ENCODE measurements at places on chromosomes 5 and 9.

DNA sequence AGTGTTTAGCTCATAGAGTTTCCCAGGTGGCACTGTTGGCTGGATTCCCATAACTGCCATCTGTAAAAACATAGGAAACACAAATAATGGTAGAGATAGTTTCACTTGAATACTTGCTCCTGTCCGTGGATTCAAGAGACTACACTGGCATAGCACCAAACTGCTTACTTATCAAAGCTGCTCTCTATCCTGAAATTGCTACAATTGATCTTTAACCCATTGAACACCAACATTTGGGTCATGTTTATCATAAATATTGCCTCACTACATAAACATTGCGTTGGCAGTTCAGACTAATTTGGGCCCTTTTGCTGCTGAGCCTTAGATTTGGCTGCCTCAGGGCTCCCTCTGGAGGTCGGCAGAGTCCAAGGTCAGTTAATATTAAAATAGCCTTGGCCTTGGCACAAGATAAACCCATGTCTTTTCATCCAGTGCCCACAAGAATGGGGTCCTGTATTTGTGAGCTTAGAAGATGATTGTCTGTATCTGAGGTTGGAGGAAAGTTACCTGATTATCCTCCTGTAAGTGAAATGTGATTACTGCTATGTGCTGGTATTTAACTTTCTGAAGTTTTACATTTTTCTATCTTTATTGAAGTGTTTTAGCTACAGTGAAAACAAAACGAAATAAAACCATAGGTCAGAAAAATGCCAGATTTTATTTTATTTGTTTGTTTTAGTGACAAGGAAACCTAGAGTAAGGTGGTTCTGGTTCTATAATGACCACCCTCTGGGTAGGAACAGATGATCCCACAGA lies 4.0 kb upstream of the RANBP3L start:
- peak; percentile 9 for DNase-seq

DNA sequence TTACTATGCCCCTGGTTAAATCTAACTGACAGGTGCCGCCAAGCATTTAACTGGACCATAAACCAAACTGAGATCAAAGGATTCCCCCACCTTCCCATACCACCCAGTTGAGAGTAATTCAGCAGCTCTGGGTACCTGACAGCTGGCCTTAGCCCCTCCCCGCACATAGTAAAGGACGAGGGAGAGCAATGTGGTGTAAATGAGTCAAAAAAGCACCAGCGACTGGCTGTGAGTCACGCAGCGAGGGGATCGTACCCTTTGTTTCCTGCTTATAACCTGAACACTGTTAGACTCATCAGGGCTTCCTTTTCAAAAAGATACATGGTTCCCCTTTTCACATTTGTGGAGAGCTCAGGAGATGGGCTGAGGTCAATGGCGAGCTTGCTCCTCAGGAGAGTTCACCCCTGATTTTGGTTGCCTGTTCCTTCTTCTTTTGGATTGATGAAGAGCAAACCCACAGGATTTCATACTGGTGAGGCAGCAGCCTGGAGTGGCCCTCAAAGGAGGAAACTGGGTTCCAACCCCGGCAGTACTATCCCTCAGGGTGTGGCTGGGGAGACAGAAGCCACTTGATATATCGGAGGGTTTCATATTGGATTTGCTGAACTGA lies 71.5 kb downstream of the ANKRD33B start:
- no peak for DNase-seq

- DNase-seq = no peak
Measured at GRCh38 chr9:111076042-111076441, 37.8 kb upstream of the LPAR1 start.

DNA sequence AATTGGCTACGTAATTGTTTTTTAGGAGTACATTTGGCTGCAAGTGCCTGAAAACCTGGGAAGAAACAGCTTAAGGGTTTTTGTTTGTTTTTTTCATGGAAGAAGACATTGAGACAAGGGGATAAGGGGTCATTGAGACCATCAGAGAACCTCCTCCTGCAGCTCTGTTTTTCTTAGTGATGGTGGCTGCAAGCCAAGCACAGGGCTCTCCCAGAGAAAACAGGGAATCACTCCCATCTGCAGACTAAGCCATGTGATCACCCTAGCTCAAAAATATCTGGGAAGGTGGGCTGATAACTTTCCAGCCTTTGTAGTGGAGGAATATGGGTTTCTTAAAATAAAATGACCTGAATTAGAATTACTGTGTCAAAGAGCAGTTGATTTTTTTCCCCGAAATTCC lies 25.1 kb downstream of the PALM2AKAP2 start:
- DNase-seq = no peak

DNA sequence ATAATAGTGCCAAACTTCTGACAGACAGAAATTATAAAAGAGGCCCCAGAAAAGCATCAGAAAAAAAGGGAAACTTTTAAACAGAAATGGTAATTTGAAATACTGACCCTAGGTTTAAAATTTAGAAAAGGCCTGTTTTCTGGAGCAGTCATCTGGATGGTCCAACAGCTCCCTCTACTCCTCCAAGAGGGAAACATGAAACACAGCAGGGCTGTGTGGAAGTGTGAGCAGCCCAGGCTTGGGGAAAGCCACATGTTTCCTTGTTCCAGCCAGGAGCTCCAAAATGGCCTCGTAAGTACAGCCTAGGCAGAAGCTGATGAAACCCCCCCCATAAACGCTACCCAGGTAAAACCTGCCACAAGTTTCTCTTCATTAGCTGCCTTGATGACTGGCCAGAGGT lies 499.3 kb upstream of the ADAMTS16 start:
- DNase-seq = peak; percentile 37

DNA sequence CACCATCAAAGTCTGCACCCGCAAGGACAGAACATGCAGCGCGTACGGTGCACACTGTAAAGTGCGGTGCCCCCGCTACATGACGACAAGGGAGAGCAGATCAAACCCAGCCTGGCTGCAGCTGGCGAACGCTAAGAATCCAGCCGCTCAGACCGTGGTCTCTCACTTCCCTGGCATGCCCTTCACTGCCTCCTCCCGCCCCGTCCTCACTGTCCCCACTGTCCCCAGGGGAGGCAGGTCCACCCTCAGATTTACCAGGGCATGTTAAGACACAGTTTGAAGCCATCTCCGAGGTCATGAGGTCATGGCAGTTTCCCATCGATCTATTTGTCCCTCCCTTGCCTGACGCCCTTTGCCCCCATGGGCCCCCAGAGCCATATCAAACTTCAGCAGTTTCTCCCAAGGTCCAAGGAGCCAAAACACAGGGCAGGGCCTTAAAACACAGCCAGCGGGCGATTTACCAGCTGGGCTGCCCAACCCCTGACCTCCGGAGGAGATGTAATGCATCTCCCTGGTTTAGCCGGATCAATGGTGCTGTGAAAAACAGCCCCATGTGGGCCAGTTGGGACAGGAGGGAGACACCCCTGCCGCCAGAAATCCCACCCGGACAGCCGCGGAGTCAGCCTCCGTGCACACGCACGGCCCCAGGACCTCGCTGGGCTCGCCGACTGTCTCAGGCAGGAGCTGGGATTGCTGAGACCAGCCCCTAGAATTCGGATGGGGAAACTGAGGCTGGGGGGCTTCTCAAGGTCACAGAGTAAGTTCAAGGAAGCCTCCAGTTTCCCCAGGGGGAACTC lies 52.3 kb upstream of the FUBP3 start:
- no peak for DNase-seq

DNA sequence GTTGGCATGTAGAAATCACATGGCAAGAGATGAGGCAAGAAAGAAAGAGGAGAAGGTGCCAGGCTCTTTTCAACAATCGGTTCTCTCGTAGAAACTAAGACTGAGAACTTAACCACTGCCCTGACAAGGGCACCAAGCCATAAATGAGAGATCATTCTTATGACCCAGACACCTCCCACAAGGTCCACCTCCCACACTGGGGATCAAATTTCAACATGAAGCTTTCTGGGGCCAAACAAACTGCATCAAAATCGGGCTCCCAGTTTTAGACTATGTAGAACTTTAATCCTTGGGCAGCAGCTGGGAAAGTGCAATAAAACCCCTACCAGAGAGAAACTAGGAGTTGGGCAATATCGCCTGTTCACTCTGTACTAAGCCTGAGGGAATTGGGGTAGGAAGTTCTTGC lies 150.2 kb upstream of the CCDC152 start:
- no peak for DNase-seq

GRCh38 chr9:83570359-83570758 lies 32.2 kb upstream of the FRMD3 start:
- no peak for DNase-seq

- DNase-seq = no peak
Measured at GRCh38 chr5:15704397-15704947, 204.5 kb downstream of the FBXL7 start.

GRCh38 chr5:173175523-173175922 lies 31.2 kb downstream of the BNIP1 start:
- no peak for DNase-seq

DNA sequence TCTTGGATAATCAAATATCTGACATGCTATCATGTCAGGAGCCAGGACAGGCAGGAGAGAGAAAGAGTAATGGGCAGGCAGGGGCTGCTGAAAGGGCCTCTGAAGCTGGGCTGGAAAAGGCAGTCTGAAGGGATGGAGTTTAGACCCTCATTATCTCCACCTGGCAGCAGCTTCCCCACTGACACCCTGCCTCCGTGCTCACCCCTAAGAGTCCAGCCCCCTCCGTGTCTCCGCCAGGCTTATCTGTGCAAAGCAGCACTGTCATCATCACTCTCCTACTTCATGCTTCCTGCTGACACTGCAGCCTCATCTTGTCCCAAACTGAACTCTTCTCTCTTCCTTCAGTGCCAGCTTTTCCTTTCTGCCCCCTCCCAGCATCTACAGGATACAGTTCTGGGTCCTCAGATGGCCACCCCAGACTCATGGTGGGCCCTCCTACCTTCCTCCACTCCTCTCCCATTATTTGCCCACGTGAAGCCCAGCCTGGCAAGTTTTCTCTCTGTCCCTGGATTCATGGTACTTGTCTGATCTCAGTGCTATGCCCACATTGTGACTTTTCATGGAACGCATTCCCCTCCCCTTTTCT lies 70.9 kb upstream of the KLF9 start:
- DNase-seq = no peak

GRCh38 chr9:7980041-7980440 lies 180.5 kb upstream of the DMAC1 start:
- DNase-seq = no peak

- DNase-seq = no peak
Measured at GRCh38 chr5:33258553-33258952, 182.2 kb upstream of the TARS1 start.

DNA sequence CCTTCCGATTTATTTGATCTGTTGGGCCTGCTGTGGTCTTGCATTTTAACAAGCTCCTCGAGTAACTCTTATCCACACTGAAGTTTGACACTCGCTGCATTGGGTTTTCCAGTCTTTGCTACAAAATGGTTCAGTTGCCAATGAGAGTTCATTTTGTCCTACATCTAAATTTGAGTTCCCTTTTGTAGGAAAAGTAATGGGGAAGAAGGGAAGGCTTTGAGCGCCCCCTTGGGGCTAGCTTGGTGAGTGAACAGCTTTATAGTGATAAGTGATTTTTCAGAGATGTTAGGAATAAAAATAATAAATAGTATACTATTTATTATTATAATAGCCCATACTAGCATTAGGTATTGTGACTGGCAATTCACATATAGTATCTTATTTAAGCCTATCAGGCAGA lies 89.9 kb upstream of the GNAQ start:
- DNase-seq = no peak

GRCh38 chr9:9914174-9914573 lies 698.6 kb downstream of the PTPRD start:
- DNase-seq = no peak

GRCh38 chr9:103755441-103755840 lies 338.7 kb upstream of the SMC2 start:
- no peak for DNase-seq

GRCh38 chr9:114231273-114231672 lies 75.9 kb downstream of the COL27A1 start:
- DNase-seq = no peak

- no peak for DNase-seq
Measured at GRCh38 chr5:158995694-158996173, 104.0 kb downstream of the EBF1 start.

DNA sequence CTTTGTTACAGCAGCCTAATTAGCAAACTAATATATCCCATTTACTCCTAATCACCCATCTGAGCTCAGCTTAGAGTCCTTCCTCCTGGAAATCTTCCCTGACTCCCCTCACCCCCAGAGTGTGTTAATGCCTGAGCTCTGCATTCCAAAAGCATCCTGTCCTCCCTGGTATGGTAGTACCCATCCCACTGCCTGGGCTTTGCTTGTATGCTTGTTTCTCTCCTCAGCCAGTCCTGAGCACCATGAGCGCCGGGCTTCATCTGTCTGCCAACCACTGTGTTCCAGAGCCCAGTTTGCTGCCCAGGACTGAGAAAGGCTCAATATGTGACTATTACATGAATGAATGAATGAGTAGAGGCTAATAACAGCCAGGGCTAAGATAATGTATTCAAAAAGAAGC lies 272.4 kb downstream of the CDK5RAP2 start:
- DNase-seq = no peak

GRCh38 chr9:73050887-73051550 lies 98.2 kb upstream of the ALDH1A1 start:
- no peak for DNase-seq

- DNase-seq = no peak
Measured at GRCh38 chr9:110156902-110157301, 51.1 kb downstream of the C9orf152 start.

- no peak for DNase-seq
Measured at GRCh38 chr9:72304538-72304937, 60.5 kb downstream of the ZFAND5 start.

DNA sequence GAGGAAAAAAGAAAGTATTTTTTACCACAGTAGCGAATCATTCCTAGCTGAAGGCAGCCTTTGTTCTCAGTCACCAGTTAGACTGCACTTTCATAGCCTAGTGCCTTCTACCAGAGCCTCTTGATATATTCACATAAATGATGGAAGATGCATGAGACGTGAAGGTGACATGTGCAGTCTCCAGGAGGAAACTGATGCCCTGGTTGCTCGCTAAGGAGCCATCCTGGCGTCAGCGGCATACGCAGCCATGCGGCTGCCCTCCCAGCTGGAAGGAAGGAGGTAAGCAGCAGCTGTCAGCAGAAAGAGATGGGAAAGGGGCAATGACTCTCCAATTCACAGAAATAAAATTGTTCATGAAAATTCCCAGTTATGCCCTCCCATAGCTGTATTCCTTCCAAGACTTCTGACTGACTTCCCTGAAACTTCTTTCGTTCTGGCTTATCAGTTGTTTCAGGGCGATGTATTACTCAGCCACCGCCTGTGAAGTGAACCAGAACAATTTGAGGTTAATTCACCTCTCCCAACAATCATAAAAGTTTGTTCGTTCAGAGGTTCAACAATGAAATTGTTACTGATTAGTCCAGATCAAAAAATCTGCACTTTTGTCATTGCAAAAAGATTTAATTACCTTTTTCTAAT lies 331.2 kb downstream of the NR2F1-AS1 start:
- no peak for DNase-seq

DNA sequence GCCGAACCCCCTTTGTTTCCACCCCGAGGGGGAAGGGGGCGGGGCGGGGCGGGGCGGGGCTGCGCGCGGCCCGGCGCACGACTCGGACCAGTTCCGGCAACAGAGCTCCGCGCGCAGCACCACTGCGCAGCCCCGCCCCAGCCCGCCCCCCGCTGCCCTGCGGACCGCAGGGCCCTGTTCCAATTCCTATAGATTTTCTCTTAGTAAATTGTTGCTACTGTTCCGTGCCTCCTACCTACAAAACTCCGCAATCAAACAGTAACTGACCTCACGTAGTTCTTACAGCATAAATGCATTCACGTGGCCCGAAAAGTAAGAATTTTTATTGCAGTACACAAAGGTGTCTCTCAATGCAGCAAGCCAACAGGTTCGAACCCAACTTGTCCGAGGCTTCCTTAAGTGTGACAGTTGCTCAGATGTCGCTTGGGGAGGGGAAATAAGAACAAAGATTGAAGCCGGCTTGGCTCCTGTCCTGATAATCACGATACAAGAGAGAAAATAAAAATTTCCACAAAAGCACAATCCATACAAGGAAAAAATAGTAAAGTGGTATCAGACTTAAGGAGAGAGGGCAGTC lies 1.2 kb upstream of the RNF38 start:
- DNase-seq = peak; percentile 63
